ENCODE measurements at places on chromosomes 12 and 14. TPM values are rescaled to one million over a fixed set of nuclear protein-coding genes. Genes with fewer than 3 reads are reported as not detected.

Gene POLR3B
- 15.1 TPM for total RNA-seq

Gene DTD2
- 68.2 TPM for total RNA-seq

Gene FGF6
- total RNA-seq = not detected

Gene ST8SIA1
- total RNA-seq = 1.3 TPM

Gene STON2
- not detected for total RNA-seq

Gene FKBP4
- total RNA-seq = 51.8 TPM

Gene KERA
- not detected for total RNA-seq

Gene SPIC
- not detected for total RNA-seq

Gene CDCA3
- total RNA-seq = 18.4 TPM

Gene RPS6KL1
- total RNA-seq = 2.2 TPM

Measured in fibroblast of villous mesenchyme (primary cell).